ENCODE measurements at places on chromosomes 12 and 14.

DNA sequence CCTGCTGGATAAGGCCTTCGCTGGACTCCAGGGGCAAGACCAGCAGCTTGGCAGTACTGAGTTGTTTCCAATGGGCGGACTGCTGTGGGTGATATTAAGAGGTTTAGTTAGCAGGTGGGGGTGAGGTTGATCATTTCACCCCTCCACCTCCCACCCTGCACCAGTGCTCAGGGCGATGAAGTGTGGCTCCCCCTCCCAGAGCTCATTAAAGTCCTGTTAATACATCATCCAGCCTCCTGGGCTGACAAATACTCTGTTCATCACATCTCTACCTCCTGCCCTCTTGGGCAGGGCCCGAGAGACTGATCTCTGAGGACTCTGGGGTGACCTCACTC is 2.4 kb upstream of the FIGNL2 start:
- DNase-seq = no peak

DNA sequence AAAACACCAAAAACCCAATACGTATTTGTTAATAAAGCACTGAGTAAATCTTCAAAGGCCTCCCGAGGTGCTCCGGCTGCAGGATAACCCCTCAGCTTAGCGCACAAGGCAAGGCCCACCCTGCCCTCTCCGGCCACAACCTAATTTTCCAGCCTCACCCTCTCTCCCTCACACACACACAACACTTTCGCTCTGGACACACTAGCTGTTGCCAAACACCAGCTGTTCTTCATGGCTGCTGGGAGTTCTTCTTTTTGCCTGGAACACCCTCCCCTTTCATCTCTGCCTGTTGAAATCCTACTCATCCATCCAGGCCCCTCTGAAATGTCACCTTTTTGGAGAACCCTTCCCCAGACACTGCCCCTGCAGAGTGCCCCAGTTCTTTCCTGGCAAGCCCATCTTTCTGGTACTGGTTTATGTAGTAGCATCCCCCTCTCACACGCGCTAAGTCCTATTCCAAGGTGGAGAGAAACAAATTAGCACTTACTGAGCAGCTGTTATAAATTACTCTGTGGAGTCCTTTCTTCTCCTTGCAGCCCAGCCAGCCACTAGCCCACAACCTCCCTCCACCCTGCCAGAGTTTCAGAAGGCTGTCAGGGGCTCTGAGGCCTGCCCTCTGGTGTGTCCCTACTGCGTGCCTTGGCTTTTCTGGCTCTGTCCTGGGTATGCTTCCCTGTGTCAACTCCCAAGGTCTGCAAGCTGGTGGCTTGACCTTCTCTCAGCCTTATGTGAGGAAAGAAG is 805 bp upstream of the CRACR2A start:
- no peak for DNase-seq

GRCh38 chr12:48812389-48812788 is 5.9 kb upstream of the CACNB3 start:
- DNase-seq = no peak

- DNase-seq = no peak
These were observed 120.7 kb downstream of the GPHN start for GRCh38 chr14:66628636-66629035.

GRCh38 chr14:100035700-100036099 is 29.5 kb upstream of the EVL start:
- no peak for DNase-seq

- no peak for DNase-seq
These were observed 805.4 kb downstream of the VRK1 start for GRCh38 chr14:97602438-97603117.

DNA sequence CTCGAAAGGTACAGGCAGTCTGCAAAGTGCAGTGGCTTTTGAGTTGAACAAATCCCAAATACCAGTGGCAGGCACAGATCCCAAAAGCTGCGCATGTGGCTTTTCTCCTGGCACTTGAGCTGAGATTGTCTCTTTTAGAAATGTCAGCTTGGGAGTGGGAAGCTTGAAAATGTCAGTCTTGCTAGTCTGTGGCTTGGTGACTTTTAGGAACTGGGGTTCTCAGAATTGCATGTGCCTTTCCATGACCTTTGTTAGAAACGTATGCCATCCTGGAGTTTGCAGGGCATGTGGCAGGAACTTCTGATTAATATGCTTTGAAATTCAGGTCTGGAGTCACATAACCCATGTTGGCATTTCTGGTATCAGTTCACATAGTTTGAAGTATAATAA is 182.1 kb downstream of the CHST11 start:
- no peak for DNase-seq

DNA sequence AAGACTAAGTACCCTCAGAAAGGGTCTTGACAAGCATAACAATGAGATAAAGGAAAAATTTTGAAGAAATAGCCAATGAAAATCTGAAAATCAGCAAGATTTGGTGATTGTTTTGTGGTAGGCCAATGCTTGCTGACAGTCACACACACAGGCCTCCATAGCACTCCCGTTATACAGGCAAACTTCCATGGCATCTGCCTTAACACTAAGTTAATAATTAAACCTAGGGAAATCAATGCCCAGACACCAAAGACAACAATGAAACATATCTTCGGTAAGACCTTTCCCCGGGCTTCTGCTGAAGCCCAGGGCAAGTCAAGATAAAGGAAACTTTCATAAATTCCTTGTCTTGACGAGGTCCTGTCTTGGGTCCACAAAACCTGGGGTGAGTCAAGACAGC is 18.6 kb upstream of the RERGL start:
- DNase-seq = no peak

DNA sequence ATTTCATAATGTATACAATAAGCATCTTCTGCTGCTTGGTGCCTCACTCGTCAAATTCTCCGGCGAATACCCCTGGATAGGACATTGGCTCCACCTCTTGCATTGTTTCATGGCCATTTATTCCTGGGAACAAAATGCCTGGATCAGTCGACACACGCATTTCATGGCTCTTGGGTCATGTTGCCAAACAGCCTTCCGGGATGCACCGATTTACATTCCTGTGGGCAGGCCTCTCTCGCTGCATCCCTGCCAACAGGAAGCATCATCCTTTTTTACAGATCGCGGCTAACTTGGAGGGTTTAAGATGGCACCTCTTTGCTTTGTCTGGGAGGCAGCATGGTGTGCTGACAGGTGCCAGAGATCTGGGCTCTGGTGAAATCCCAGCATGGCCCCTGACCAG is 32.7 kb upstream of the RIMBP2 start:
- no peak for DNase-seq

DNA sequence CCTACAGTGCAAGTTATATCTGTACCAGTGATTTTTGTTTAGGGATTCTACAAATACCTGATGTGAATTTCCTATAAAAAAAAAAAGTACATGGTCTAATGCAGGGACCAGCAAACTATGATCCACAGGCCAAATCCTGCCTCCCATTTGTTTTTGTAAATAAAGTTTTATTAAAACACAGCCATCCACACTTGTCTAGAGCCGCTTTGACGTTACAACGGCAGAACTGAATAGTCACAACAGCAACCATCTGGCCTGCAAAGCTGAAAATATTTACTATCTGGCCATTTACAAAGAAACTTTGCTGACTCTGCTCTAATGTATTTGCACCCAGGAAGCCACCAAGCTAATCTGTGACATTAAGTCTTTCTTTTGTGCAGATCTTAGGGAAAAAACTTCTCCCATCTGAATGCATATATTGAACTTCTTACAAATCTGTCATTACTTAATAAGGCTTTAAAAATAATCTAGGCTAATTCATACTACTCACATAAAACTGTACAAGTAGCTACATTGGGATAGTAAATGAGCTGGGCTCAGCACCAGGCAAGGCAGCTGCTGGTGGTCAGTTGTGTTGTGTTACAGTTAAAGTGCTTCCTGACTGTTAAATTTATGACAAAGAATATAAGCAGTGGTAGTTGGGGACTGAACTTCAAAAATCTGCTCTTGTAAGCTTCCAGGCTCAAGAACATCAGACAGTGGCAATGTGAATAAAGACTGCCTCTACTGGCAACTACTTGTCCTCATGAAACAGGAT is 303.3 kb downstream of the MED13L start:
- DNase-seq = no peak

DNA sequence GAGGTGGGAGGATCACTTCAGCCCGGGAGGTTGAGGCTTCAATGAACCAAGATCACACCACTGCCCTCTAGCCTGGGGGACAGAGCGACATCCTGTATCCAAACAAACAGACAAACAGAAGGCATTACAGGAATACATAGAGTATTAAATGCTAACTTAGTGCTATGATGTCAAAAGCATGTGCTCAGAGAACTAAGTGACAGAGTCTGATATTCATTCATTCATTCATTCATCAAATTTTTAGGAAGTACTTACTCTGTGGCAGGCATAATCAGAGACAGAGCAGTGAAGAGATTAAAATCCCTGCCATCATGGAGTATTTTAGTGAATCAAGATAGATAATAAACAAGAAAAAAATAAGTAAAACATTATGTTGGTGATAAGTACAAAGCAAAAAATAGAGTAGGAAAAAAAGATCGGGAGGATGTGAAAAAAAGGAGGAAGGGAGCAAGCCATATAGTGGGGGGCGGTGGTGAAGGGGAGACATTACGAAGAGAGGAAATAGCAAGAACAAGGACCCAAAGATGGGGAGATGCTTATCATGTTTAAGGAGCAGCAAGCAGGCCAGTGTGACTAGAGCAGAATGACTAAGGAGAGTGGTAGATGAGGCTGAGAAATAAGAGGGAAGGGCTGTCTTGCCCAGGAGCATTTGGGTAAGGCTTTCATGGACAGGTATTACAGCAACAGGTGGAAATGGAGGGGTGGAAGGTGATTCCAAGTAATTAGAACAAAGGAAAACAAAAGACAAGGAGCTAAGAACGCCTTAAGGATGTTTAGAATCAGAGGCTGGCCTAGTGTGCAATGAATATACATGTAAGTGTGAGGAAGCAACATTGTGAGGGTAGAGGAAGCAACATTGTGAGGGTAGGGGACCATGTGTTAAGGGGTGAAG is 2.8 kb downstream of the MAP4K5 start:
- DNase-seq = no peak

DNA sequence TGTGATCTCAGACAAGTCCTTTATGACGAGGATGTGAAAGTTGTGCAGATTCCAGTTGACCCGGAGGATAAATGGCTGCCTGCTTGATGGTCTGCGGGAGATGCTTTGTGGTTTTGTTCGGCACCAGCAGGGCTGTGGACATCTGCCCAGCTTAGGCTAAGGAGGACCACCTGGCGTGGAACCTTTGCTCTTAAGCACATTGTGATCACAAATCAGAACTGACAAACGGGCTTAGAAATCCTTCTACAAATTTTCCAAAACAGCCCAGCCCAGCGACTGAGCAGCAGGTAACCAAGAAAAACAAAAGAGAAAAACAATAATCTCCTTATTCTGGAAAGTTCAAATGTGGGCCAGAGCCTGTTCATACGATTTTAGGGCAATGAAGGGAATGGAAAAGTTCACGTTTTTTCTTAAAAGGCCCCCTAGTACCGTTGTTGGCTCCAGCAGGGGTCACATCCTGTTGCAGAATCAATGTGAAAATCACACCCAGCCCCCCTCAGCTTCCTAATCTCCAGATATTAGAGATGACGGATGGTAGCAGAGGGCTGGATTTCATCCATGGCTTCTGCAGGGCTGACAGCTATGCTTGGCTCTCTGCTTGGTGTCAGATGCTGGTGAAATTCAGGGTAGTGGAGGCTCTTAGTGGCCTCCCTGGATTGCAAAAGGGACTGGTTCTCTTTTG is 81.1 kb upstream of the RFLNA start:
- no peak for DNase-seq

- DNase-seq = no peak
These were observed 35.0 kb upstream of the SLC24A4 start for GRCh38 chr14:92287987-92288386.

DNA sequence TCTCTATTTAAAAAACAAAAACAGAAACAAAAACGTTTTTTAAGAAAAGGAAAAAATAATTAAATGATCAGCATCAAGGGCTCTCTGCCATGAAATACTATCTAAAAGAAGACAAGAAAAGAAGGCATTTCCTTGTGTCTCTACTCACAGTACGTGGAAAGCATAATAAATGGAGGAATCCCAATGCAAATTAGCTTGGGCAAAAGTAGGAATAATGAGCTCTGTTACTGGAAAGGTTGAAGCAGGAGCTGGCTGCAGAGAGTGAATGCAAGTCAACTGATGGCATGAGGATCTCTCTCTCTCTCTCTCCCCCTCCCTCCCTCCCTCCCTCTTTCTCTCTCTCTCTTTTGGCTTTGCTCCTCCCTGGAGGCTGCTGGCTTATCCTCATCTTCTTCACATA is 85.9 kb downstream of the TBX3 start:
- DNase-seq = no peak

DNA sequence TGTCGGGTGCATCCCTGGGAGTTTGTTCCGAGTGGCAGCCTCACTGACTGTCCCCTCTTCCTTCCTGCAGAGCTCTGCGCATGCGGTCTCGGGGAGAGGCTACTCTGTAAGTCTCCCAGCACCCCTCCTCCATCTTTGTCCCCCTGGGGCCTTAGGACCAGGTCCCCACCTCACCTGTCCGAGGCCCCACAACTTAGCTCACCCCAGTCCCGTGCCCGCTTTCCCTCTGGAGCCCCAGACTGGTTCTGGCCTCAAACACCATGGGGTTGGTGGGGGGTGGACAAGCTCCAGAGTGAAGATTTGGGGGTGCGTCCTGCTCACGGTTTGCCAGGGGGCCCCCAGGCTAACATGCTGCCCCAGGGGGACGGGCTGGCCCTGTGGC is 37.9 kb downstream of the FBRSL1 start:
- DNase-seq = no peak
